GM04504 (cell line): ENCODE measurements at places on chromosomes 2 and 18.

DNA sequence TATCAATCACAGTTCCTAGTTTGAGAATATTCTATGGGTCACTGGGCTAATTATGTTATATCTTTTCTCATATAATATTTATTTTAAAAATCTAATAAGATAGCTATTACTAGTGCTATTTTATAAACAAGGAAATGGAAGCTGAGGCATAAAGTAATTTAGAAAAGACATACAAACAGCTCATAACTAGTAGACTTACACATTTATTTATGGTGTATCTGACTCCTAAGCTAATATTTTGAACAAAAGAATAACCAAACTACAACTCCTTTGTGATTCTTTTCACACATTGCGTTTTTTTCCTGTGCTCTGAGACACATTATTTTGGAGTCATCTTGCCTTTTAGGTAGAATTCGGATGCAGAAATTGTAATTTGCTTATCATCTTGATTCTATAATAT lies 742.0 kb upstream of the LRRTM4 start:
- no peak for DNase-seq

DNA sequence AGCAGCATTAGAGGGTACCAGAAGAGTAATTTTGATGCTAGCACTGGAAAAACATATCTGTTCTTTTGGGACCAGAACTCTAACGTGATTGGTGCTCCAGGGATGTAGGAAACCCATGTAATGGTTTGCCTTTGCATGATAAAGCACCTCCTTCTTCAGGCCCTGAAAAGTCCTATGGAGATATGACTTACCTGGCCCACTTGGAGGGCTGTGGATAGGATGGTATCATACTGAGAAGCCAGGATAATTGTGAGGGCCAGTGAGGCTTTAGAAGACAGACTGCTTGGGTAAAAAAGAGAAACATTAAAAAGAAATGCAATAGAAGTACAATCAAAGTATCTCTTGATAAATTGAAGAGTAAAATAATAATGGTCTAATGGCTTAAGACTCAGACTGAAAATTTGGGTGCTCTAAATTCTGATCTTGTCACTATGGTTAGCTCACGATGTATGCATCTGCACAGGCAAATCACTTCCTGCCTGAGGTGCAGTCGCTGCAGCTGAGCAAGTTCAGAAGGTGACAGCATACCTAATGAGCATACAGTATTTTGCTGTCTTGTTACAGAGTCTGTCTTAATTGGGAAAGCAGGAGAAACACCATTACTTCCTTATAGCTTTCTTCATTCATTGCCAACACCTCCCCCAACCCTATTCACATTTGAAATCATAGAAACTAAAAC lies 371.5 kb downstream of the NUP35 start:
- no peak for DNase-seq

- DNase-seq: no peak
Observed at GRCh38 chr2:45450634-45451033, 160.4 kb downstream of the SRBD1 start.

- no peak for DNase-seq
Observed at GRCh38 chr2:81870119-81870518, 1565.6 kb upstream of the LRRTM1 start.

- no peak for DNase-seq
Observed at GRCh38 chr2:112709703-112710102, 11.1 kb upstream of the NT5DC4 start.

DNA sequence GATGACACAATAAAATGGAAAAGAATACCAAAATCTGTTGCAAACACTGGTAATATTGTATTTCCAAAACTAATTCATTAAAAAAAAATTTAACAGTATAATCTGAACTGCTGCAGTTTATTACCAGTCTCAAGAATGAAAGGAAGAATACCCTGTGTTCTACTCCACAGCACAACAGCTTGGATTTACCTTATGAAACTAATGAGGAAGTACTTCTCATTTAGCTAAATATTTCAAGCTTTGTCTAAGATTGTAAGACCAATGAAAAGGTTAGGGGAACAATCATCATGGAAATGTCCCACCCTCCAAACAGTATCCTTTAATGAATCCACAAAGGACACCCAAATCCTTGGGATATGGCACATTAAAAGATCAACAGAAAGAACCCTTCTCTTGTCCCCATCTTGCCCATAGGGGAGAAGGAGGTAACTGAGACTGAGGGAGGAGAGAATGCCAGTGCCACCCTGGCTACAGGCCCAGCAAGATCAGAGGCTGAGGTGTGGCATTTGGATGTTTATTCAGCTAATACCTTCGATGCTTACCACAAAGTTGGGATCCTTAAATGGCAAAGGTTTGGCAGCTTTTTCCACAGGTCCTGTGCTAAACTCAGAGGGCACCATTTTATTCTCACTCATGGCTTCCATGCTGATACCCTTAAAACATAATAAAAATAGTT lies 17.7 kb downstream of the INO80C start:
- no peak for DNase-seq

DNA sequence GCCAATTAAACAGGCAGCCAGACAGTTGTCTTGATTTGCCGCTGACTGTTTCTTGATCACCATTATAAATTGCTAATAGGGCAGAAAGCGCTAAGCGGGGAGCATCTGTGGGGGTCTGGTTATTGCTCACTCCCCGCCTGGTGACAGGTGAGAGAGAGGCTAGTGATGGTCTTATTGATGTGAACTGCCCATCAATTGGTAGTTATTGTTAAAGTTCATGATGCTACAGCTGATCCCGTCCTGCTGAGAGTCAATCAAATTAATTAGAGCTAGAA lies 148.5 kb downstream of the LNPK start:
- DNase-seq: no peak

- DNase-seq: no peak
Observed at GRCh38 chr2:161031511-161031910, 128.7 kb upstream of the TANK start.

DNA sequence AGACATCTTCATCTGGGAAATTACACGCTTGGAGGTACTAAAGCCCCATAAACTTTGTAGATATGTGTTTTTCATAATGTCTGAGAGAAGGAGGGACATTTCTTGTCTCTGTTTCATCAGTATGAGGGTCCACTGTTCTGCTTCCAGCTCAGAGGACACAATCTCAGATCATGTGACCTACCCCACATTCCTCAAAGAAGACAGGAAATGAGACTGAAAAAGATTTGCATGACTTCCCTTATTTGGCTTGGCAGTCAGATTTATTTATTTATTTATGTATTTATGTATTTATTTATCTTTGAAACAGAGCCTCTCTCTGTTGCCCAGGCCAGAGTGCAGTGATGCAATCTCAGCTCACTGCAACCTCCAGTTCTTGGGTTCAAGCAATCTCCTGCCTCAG lies 463.7 kb upstream of the RGPD4 start:
- no peak for DNase-seq

DNA sequence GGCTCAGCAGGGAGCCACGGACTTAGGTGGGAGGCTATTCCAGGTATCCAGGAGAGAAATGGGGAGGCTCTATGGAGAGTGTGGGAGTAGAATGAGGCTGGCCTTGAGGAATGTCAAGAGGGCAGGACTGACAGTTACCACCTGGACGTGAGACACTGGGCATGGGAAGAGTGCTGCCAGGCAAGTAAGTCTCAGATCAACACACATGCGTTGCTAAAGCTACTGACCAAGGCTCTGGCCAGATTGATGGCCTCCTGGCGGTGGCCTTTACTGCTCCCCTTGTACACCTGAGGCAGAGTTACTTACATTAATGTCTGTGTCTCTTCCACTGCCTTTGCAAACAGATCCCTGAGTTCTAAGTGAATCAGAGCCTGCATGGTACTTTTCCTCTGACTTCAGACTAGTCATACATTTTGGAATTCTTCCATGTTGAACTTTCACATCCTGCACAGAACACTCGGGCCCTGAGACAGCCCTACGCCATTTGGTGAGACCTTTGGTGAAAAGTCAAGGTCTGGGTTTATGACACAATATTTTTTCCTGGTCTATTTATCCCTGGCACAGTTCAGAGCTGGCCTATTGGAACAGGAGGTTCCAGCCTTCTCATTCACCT lies 398.8 kb upstream of the TRIB2 start:
- DNase-seq: peak; percentile 81

DNA sequence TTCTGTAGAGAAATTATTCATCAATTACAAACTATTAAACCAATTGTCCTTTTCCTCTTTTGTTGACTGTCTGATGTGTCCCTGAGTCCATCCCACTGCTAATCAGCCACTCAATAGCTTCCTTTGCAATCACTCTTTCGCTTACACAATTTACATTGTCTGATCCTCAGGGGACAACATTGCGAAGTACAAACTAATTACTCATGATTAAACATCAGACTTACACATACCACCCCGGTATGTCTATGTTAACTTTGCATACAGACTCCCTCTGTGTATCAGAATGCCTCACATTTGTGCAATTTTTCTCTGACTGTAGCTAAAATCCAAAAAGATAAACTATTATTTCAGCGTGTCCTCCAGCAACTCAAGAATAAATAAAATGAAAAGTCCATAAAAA lies 264.4 kb upstream of the REV1 start:
- no peak for DNase-seq

- peak; percentile 80 for DNase-seq
Observed at GRCh38 chr2:149094217-149095015, 55.9 kb downstream of the LYPD6B start.

DNA sequence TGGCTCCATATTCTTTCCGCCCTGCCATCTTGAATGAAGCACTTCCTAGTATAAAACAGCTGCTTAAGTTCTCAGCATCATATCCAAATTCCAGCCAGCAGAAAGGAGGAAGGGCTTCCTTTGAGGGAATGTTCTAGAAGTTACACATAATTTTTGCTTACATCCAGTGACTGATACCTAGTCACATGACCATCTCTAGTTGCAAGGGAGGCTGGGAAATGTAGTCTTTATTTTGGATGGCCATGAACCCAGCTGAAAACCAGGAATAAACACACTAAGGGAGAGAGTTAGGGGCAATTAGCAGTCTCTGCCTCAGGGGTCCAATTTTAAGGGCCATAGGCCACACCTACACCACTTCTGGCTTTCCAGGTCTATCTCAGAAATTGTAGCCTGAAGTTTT lies 57.8 kb upstream of the LMAN1 start:
- DNase-seq: no peak

- DNase-seq: peak; percentile 11
Observed at GRCh38 chr2:234467289-234467688, 29.6 kb downstream of the ARL4C start.

DNA sequence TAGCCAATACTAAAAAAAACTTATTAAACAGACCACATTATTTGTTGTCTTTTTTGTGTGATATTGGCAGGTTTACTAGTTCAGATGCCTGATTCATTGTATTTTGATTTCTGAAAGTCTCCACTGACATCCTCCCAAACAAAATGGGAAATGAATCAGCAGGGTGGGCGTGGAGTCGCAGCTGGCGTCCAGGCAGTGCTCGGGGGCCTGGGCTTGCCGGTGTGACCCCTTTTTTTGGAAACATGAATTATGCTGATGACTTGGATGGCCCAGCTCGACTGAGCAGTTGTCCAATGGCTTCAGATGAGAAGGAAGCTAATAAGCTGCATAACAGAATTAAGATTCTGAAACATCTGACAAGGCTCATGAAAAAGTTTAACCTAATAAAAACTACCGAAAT lies 1.7 kb upstream of the KCNG2 start:
- DNase-seq: no peak

DNA sequence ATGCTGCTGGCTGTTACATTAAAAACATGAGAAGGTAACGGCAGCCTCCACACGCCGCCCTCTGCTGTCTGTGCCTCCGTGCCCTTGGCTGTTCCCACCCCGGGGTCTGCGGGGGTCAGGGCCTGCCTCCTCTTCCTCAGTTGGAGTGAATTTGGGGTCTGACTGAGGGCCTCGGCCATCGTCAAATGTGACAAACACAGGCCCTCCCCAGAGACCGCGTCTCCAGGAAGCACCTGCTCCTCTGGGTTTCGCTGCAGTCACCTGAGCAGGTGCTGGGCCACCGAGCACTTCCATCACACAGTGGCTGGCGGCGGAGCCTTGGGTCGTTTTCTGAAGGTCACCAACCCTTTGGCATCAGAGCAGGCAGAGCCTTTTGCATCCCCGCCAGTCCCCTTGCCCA lies 70.9 kb downstream of the NFATC1 start:
- no peak for DNase-seq

DNA sequence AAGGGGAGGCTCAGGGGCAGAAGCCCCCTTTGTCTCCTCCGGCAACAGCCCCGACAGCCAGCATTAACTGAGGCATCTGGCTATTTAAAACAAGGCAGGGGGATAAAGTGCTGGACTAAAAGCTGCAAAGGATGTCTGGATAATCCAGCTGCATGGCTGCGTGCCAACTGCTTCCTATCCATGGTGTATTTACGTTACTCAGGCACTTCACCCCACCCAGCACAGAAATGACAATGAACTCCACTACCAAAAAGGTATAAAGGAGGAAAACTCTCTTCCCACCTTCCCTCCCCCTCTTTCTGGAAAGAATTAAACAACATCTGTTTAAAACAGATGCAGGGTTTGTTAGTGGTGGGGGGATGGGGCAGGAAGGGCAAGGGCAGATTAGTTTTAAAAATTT lies 82.5 kb downstream of the SPRED2 start:
- DNase-seq: no peak

DNA sequence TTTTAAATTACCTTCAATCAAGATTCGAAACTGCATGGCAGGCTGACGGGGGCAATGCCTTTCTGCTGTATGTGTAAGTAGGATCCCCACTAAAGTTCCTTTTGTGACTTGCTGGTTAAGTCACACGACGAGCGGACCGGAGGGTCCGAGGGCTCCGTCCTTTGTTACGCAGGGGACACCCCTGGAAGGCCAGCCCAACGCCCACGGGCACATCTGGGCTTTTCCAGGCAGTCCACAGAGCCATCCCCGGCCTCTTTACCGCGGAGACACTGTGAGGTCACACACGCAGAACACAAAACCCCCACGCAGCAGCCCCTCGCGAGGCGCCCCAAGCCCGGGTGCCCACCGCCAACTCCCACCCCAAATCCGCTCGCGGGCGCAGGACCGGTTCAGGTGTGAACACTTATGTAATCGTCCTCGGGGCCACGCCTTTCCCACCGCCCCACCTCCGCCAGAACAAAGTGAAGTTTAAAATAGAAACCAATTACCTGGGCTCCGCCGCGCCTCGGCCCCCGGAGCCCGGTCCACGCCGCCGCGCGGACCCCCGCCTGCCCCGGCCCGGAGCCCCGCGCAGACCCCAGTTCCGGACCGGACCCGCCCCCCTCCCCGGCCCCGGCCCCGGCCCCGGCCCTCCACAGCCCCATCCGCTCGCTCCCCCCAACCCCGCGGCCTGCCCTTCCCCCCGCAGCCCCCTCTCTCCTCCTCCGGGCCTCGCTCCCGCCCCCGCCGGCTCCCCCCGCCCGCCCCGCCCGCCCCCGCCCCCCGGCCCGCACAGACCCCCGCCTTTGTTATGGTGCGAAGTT lies 4.2 kb downstream of the ZNF516 start:
- DNase-seq: no peak

GRCh38 chr2:105641389-105641811 lies 103.3 kb upstream of the NCK2 start:
- no peak for DNase-seq

- no peak for DNase-seq
Observed at GRCh38 chr2:111194835-111195621, 74.3 kb downstream of the BCL2L11 start.

- no peak for DNase-seq
Observed at GRCh38 chr2:33350632-33351031, 125.8 kb upstream of the RASGRP3 start.
